Foreskin fibroblast (primary cell): ENCODE measurements at places on chromosomes 1 and 21.

GRCh38 chr1:72649991-72650390, 367.7 kb upstream of the NEGR1 start:
- peak; percentile 37 for DNase-seq

DNA sequence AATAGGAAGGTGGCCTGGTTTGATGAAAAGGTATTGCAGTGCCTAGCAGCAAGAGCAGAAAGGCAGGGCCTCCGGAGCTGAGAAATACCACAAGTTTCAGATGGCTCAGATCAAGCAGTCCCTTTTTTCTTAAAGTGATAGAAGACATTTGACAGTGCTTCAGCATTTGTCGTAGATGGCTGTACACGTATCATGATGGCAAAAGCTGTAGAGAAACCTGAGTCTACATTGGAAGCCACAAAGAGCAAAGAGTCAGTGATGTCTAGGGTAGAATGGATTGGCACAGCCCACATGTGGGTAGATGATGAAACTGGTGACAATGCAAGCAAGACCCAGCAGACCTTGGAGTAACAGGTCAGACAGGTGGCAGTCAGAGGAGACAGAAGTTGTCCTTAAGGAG, 101.3 kb upstream of the ARTN start:
- no peak for DNase-seq

DNA sequence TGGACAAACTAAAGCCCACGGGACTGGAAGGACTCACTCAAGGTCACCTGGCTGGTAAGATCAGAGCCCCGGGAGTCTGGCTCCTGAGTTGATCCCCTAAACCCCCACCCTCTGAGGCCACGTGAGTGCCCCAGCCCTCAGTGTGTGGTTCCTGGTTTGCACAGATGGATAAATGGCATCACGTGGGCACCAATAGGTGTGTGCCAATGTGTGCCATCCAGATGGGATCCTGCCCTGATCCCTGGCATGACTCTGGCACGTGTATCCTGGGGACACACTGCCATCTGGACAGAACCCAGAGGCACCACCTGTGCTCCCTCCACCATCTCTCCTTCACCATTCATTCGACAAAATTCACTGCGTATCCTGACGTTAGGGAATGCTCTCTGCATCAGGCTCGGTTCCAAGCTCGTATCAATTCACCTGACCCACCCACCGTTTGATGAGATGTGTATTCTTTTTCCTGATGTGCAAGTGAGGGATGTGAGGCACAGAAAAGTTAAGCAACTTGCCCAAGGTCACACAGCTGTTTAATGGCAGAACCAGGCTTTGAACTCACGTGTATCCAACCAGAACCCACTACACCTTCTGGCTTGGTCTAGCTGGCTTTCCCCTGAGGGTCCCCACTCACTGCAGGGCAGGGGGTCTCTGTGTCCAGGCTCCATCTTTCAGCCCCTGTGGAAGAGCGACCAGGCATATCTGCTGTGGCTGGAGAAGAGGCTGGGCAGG, 49.8 kb upstream of the PAX7 start:
- no peak for DNase-seq

GRCh38 chr1:211633524-211633846, 41.9 kb downstream of the NEK2 start:
- no peak for DNase-seq

DNA sequence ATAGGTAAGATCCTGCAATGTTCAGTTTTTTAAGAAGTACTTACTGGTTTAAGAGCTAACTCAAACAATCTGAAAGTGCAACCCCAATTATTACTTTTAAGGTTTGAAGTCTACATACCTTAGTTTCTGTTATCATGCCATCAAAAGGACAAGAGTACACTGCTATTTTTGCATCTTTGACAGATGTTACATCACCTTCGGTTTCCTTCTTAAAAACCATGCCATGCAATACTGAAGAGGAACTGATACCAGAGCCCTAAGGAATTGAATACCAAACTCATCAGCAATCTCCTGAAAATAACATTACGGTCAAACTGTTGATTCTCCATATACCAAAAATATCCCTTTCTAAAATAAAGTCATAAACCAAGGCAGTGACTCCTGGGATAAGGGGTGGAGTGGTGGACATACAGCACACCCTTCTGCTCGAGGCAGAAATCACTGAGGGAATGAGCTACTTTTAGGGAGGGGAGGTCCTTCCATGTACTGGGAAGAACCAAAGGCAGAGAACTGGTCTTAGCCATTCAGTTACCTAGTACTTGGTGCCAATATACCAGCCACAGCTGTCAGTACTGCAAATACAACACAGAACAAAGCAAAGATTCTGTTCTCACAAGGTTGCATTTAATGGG, 8.5 kb downstream of the CCT8 start:
- no peak for DNase-seq

- DNase-seq, result peak; percentile 90
These were observed 12.9 kb upstream of the PHLDA3 start for GRCh38 chr1:201481761-201482493.

DNA sequence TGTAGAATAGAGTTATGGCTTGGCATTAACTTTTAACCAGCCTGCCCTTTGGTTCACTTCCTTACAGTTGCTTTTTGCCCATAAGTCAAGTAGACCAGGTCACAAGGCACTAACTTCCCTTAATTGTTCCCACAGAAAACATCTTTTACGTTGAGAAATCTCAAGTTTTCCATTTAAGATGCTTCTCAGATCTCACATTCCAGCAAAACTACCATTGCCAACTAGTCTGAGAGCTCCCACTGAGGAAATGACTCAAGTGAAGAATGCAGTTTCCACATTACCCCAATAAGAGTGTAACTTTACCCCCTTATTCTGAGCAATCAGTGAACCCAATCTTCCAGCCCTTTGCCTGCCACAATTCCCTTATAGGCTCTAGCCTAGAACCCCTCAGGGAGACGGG, 502.2 kb upstream of the OLFM3 start:
- no peak for DNase-seq

DNA sequence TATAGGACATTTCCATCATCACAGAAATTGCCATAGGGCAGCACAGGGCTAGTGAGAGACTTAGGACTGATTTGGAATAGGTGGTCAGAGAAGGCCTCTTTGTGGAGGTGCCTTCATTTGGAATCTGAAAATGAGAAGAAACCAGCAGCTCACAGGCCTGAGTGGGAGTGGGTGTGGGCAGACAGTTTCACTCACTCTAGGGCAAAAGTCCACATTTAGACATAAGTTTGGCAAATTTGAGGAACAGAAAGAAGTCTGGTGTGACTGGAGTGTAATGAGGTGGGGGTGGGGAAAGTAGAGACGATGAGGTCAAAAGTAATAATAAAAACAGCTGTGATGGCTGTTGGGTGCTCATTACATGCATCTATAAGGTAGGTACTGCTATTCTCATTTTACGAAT, 22.4 kb upstream of the BCAR3 start:
- DNase-seq, result no peak

GRCh38 chr1:246420300-246420699, 86.8 kb downstream of the SMYD3 start:
- no peak for DNase-seq

DNA sequence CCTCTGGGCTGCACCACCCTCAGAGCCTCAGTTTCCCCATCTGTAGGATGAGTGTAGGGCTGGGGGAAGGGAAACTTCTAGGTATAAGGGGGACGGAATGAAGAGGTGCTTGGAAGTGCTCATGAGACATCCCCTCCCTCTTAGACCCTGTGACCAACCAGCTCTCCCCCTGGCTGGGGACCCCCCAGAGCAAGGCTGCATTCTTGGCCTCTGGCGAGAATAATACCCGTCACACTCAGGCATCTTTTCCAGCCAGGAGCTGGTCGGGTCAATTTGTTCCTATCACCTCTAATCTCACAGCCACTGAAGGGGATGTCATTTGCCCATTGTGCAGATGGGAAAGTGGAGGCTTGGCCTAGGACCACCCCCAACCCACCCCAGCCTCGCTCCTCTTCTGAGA, 443.0 kb downstream of the PTPRU start:
- DNase-seq, result no peak

GRCh38 chr1:115133440-115133839, 44.1 kb upstream of the TSPAN2 start:
- DNase-seq, result no peak

DNA sequence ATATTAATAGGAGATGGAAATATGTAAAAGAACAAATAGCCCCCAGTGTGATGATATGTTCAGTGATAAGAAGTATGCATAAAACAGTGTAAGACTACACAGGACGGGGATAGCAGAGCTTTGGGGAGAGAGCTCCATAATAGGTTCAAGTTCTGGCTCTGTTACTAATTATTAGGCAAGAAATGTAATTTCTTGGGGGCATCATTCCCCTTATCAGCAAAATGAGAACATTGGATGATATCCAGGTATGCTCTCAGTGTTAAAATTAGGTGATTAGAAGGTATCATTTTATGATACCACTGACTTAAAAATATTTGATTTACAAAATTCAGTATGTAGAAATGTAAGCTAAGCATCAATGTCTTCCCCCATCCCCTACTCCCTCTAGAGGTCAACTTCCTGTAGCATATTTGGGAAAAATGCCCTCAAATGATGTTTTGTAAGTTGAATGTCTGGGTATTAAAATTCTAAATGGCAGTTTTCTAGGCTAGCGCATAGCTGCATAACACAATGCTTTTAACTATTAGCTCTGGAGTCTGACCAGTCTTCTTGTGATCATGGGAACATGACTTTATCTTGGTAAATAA, 585.7 kb upstream of the CAMK1G start:
- peak; percentile 4 for DNase-seq

DNA sequence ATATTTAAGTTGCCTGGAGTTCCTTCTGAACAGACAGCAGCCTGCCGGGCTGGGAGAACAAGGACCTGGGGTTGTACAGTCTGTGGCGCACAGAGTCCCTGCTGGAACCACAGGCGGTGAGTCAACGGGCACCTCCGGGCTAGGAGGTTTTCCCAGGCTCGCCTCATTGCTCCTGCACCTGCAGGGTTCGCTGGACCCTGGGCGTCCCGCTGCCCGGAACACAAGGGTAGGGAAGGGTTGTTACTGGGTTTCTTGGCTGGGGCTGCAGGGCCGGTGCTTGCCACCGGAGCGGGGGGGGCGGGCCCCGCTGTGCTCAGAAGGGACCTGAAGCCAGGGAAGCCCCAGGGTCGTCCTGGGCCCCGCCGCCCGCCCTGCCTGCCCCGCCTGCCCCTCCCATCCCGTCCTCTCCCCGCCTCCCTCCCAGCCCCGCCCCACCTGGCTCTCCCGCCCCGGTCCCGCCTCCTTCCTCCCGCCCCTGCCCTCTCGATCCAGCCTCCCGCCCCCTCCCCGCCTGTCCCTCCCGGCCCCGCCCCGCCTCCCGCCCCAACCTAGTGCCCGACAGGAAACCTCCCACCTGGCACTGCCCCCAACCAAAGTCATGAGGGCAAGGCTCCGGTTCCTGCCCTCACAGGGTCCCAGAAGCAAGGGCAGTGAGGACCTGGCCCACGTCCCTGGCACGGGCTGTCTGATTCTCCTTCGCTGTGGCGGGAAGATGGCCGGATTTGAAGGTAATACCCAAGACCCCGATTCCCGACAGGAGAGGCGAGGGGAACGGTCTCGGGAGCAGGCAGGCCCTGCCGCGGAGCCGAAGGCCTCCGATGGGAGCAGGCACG, 6.8 kb downstream of the JMJD4 start:
- peak; percentile 41 for DNase-seq

DNA sequence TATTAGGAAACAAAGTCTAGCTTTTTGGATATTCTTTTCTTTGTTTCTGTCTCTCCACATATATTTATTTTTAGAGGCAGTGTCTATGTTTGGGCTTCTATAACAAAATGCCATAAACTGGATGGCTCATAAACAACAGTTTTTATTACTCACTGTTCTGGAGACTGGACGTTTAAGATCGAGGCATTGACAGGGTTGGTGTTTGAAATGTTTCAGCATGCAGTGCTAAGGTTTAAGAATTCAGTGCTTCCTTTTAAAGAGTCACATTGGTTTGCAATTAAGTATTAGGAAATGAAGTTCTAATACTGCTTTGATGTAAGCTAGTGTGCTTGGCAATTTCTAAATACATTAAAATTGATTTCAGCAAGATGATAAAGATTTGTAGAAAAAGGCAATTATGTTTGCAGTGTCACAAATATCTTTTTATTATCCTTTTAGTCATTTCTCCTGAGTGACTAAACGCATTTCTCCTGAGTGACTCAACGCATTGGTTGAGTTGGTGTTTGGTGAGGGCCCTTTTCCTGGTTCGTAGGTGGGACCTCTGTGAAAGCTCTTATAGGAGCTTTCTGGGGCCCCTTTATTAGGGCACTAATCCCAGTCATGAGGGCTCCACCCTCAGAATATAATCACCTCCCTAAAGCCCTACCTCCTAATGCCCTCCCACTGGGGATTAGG, 317.0 kb downstream of the USP25 start:
- peak; percentile 56 for DNase-seq

DNA sequence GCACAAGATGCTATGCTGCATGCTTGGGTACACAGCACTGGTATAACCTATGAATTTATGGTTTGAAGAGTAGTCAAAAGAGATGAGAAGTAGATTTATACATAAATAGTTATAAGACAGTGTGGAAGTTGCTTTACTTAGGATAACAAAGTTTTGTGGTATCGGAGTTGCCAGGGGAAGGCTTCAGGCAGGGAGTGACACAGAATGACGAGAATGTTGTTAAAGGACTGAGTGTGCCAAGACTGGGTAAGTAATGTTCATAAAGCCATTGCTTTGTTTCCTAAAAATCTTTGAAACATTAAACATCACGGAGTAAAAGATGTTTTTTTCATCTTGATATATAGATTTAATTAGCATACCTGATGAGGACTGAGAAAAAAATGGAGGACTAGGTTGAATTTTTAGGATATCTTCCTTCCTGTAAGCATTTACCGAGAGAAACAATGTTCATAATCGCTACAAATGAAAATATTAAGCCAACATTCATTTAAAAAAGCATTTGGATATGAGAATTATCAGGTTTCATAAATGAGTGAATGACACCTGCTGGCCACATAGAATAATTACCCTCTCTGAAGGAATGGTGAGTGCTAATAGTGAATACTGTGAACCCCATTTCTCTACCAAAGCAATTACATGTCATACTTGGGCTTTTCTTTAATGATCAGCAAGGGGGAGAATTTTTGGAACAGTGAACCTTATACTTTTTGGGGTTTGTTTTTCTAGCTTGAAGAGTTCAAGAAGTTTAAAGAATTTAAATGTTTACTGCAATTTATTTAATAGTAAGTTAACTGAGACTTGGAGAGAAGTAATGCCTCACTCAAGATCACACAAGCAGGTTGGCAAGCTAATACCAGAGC, 28.4 kb downstream of the EXTL2 start:
- peak; percentile 50 for DNase-seq

DNA sequence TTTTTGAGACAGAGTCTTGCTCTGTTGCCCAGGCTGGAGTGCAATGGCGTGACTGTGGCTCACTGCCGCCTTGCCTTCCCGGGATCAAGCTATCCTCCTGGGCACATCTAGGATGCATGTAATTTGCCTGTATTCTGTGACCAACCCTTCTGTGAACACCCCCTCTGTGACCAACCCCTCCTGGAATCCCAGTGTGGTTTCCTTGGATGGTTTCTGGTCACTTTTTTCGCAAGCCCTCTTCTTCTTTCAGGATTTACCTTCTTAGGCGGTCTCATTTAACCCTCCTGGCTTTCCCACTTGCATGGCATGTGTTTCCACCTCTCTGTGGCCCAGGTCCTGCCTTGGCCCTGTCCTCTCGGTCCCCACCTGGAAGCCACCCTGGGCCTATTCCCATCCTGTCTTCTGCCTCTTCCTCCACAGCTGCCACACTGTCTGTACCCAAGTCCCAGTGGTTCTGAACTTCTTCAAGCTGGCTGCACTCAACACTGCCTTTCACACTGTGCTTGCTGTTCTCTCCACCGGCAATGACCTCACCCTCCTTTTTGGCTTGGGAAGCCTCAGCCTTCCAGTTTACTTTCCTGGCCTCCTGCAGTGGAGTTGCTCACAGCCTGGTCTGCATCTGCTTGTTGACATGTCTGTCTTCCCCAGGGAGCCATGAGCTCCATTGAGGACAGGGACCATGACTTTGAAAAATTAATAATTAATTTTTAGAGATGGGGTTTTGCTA, 57.0 kb downstream of the DISC1 start:
- DNase-seq, result peak; percentile 18

- DNase-seq, result no peak
These were observed 78.8 kb downstream of the FAM78B start for GRCh38 chr1:166087734-166088571.
